ENCODE measurements at places on chromosomes 16 and 17.

DNA sequence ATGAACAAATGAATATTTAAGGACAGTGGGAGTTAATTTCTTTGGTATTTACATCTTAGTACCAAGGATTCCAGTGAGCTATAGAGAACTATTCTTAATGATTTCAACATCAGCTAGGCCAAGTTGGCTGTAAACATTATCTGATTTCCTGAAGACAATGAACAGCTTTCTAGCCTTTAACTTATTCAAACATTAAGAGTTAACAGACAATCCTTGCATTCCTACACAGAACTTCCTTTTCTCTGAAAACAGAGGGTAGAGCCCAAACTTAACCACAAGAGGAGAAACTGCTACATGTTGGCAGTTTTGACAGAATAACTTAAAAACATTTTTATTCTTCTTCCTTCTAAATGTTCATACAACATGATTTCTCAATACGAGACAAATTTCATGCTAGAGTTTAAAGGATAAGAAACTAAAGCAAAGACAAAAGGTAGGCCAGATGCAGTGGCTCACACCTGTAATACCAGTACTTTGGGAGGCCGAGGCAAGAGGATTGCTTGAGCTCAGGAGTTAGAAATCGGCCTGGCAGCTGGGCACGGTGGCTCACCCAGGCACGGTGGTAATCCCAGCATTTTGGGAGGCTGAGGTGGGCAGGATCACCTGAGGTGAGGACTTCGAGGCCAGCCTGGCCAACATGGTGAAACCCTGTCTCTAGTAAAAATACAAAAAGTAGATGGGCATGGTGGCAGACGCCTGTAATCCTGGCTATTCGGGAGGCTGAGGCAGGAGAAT is 4.4 kb downstream of the CRLF3 start:
- no peak for DNase-seq

DNA sequence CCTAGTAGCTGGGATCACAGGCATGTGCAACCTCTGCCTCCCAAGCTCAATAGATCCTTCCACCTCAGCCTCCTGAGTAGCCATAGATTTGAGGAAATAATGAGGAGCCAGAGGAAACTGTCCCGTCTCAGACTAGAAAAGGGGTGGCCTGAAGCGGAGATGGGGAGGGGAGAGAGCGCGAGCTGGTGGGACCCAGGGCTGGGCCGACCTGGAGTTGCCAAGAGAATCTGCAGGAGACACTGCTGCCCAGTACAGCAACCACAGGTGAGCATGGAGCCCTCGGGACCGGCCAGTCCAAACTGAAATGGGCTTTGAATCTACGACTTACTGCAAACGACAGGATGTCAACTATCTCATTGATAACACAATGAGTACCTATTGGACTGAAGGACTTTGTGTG is 24.3 kb downstream of the CD300A start:
- no peak for DNase-seq

- DNase-seq: no peak
Observed at GRCh38 chr17:31144836-31145235, 50.1 kb downstream of the NF1 start.

DNA sequence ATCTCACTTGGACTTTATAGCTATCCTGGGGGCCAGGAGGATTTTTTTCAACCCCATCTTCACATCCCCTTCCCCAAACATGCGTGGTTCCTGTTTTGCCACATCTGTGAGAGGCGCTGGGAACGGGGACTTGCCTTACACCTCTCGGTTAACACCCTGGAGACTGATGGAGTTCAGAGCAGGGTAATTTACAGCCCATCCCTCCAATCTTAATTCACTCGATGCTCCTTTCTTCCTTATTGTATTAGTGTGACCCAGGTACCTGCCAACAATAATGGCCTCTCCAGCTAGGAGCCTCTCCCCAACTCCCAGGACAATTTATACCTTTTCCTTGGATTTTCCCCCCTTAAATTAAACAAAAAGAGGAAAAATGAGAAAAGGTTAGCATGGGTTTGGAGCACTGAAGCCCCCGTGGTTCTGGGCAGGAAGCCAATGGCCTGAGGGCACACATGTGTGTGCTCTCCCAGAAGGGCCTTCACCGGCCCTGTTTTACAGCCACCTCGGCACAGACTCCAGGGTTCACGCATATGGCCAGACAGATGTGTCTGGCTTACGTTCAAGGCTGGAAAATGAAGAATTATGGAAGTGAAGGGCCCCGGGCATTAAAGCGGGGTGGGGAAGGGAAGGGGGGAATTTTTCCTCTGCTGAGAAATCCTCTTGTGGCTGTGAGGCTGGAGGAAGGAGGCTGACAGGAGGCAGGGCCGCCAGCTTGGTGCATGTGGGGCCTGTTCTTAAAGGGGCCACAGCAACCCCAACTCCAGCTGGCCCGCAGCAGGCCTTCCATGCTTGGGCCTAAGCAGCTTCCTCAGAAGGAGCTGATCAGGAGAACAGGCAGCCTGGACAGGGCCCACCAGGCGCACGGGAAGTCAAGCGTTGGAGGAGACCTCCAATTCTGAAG is 21.4 kb downstream of the HIC1 start:
- no peak for DNase-seq

DNA sequence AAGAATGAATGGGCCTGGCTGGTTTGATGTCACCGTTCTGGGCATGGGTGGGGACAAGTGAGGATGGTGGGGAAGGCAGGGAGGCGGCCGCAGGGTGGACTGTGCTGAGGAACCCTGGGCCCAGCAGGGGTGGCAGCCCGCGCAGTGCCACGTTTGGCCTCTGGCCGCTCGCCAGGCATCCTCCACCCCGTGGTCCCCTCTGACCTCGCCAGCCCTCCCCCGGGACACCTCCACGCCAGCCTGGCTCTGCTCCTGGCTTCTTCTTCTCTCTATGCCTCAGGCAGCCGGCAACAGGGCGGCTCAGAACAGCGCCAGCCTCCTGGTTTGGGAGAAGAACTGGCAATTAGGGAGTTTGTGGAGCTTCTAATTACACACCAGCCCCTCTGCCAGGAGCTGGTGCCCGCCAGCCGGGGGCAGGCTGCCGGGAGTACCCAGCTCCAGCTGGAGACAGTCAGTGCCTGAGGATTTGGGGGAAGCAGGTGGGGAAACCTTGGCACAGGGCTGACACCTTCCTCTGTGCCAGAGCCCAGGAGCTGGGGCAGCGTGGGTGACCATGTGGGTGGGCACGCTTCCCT is 6.5 kb upstream of the SERPINF1 start:
- DNase-seq: no peak

GRCh38 chr16:88384222-88385111 is 1.7 kb downstream of the ZNF469 start:
- no peak for DNase-seq

DNA sequence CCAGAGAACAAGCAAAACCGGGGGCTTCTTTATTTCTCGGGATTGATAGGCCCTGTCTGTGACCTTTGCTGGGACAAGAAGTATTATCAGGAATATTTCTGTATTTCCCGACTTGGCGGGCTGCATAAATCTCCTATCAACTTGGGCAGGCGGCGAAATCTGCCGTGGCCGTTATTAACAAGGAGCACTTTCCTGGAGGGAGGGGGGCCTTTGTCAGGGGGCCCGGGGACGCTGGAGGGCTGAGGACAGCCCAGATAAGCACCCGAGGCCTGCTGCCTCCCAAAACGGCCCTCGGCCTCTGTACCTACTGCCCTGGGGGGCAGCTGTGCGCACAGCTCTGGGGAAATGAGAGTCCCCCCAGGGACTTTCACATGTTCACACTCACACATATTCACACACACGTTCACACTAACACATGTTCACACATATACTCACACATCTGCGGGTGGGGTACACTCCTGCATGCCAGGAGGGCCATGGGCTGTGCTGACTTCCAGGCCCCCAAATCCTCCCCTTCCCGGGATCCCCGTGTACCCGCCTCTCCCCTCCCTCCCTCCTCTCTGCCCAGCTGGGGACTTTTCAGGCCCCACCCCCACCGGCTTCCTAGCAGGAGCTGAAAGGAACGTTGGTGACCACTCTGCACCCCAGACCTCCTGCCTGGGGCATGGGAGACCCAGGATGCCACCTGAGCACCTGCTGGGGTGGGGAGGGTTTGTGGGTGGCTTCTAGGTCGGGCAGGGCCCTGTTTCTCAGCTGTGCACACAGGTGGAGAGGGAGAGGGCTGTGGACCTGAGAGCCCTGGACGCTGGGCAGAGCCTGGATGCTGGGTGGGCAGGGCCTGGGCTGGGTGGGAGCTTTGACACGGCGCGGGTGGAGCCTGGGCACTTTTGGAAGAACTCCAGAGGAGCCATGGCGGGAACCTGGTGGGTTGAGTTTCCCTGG is 24.3 kb upstream of the GSE1 start:
- DNase-seq: no peak

- DNase-seq: no peak
Observed at GRCh38 chr17:47162013-47162622, 27.0 kb downstream of the CDC27 start.

DNA sequence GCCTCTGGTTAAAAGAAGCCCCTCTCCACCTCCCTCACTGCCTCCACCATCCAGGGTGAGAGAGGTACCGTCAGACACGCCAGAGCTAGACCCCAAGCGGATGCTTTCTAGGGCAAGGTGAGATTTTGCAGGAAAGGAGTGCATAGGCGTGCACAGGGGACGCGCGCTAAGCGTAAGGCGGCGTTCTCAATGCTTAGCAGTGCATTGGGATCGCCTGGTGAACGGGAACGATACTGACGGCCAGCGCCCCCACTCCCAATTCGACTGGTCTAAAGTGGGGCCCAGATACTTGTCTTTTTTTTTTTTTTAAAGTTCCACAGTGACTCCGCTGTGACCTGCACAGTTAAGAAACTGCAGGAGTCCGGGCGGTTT is 57.9 kb upstream of the CREBBP start:
- DNase-seq: no peak

DNA sequence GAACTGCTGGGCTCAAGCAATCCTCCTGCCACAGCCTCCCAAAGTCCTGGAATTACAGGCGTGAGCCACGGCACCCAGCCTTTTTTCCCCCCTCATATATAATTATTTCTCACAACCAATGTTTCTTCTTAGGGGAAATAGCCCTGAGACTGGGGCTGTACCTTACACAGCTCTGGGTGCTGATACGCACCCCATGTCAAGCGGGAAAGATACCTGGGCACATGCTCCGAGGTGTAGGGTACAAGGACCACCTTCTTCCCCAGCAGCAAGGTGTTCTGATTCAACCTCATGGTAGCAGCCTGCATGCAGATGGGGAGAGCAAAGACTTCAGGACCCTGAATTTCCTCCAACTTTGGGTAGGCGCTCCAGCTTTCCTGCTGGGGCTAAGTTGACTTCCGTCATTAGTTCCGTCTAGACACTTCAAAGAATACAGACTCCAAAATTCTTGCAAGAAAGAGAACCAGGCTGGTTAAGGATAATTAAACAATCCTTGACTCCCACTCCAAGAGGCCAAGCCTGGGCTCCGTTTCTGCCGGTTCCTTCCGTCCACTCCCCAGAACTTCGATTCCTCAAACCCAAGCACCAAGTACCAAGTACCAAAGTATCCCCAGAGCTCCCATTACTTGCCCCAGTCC is 619 bp downstream of the NAT9 start:
- DNase-seq: no peak

GRCh38 chr16:79156761-79157160 is 443.8 kb downstream of the MAF start:
- DNase-seq: no peak

GRCh38 chr17:78379131-78379491 is 662 bp downstream of the PGS1 start:
- no peak for DNase-seq

DNA sequence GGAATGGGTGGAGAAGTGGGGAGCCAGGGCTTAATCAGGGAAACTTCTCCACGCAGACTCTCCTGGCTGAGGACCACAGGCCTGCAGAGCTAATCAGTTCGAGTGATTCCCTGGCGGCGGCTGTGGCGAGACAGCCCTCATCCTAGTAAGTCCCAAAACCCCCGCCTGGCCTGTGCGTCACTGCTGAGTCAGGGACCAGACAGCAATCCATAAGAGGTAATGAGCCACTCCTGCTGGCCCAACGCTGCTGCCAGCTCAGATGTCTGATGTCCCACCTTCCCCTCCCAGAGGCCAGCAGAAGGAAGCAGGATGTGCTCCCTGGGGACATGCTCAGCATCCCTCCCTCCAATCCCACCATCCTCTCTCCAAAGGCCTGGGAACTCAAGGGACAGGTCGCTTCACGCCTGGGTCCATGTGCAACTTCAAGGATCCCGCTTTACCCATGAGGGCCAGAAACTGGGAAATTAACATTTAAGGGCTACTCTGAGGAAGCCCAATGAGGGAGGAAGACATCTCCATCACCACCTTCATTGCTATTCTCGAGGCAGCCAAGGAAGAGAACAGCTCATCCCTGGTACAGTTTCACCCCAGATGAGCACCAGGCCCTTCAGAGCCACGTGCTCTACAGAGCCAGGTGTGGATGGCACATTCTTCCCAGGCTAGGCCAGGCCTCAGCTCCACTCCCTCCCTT is 7.9 kb downstream of the ACLY start:
- no peak for DNase-seq

GRCh38 chr17:79628861-79629547 is 18.2 kb upstream of the RBFOX3 start:
- no peak for DNase-seq

DNA sequence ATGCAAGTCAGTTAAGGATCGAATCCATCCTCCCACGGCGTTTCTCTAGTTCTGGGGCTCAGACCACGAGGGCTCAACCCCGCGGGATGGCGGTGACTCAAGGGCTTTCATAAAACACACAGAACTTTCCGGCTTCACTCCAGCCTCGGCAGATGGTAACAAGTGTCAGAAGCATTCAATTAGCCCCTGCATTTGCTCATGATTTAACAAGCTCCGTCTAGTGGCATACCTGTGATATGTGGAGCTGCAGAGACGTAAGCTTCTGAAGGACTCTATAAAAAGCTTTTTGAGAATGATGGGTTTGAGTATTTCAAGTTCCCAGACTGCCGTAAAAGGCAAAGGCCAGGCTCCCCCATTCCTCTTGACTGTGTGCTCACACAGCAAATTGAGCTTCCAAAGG is 91.3 kb upstream of the SEC14L1 start:
- no peak for DNase-seq

GRCh38 chr17:16353317-16354174 is at the start of gene CENPV:
CENPV (minus strand) TSS chr17:16353469; CDS start chr17:16353436, 33 bp downstream.
- DNase-seq: peak; percentile 65

DNA sequence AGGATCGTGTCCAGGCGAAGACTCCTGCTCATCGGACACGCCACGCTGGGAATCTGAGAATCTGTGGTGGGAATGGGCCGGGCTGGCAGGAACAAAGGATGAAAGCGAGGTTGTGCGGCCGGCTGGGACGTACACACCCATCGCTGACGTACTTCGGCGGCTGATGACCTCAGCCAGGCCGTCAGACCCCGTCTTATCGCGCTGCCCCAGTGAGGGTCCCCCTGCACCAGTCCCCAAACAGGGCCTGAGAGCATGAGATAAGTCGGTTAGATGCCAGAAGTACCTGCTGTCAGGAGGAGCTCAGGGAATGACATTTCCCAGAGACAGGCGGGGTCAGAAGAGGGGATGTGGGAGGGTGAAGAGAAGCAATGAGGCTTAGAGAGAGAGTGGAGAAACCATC is 16.0 kb upstream of the SP6 start:
- no peak for DNase-seq

DNA sequence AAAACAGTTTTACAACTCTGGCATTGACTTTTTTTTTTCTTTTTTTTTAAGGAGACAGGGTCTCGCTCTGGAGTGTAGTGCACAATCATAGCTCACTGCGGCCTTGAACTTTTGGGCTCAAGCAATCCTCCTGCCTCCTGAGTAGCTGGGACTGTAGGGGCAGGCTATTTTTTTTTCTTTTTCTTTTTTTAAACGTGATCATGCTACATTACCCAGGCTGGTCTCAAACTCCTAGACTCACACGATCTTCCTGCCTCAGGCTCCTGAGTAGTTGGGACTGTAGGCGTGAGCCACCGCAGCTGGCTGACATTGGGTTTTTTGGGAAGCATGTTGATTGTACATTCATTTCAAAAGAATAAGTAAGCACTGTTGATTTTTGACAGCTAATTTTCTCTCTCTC is 32.1 kb downstream of the TNRC6A start:
- DNase-seq: no peak

- no peak for DNase-seq
Observed at GRCh38 chr16:31451681-31452351, 7.5 kb upstream of the ARMC5 start.
